ENCODE measurements at places on chromosomes 1 and 21.
A peak's percentile ranks its signal among the peaks of the same experiment; 100 is the strongest.

- DNase-seq = no peak
Observed at GRCh38 chr1:1202831-1203560, 3.4 kb downstream of the TNFRSF18 start.

DNA sequence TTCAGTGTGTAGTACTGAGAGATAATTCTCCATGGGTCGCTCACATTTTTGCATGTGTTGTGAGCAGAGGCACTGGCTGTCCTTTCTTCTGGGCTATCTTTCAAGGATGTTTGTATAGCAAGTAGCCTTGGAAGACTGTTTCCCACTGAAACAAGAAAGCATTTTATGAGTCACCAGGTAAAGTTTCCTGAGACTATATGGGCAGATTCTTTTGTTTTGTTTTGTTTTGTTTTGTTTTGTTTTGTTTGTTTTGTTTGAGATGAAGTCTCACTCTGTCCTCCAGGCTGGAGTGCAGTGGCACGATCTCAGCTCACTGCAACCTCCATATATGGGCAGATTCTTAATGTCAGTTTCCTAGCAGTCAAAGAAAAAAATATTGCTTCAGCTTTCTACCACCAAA, 912.6 kb downstream of the TTLL7 start:
- no peak for DNase-seq

GRCh38 chr1:172344444-172344843, 76.0 kb upstream of the C1orf105 start:
- DNase-seq = no peak

- DNase-seq = peak; percentile 37
Observed at GRCh38 chr1:101107496-101108110, 82.0 kb upstream of the DPH5 start.

DNA sequence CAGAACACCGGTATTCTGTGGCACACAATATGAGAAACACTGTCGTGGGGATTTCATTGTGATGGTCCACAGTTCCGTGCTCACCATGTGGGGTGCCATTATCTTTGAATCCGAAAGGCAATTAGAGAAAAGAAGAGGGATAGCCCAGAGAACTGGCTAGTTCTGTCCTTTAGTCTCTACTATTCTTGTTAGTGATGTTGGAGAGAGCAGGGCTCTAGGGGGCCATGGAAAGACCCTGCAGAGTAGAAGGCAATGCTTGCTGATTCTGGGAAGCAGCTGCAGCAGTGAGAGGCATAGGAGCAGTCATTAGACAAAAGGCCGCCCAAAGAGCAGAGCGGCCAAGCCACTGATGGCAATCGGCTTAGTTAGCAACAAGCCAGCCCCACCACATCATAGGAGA, 146.3 kb downstream of the TSEN15 start:
- DNase-seq = no peak

DNA sequence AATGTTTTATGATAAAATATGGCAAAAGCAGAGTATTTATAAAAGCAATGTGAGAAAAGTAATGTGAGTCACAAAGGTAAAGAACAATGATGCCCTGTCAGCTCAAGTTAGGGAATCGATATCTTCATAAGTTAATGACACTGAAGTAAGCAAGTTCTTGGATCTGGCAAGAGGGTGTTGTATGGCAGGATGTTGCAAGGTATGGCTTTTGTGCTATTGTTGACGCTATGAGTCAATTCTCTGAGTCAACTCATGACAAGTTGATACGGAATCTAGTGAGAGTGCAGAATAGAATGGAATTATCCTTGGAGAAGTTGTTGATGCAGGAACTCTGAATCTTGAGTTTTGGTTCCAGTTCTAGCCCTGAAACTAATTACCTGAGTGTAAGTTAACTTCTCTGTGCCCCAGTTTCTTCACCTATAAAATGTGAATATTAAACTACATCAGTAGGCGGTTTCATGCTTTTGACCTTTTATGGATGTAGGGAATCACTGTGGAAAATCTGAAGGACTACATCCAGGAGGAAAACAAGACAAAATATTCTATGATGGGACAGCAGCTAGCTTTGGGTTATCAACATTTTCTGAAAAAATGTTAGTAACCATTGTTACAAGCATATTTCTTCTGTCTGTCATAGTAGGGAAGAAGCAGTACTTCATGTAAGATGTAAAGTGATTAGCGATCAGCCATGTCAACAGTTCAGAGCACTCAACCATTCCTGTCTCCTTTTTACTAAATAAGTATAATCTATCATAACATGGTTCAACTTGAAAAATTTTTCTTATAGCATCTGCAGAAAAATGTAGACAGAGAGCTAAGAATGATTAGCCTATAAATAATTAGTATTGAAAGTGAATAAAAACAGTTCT, 96.9 kb downstream of the ATP6V1G3 start:
- DNase-seq = no peak

- DNase-seq = no peak
Observed at GRCh38 chr1:101065575-101065974, 40.0 kb upstream of the DPH5 start.

DNA sequence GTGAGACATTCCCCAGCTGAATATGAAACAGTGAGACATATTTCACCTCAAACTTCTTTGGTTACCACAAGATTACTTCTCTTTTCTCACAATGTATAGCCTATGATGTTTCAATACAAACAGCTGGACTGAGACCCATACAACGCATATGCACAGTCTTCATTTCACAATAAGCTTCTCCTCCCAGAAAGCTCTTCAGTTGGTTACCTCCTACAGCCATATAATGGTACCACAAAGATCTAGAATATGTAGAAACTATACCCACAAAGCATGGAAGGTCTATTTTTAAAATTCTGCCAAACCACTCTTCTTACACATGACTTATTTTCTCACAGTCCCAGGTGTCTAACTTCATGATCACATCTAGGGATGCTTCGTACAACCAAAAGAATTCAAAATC, 70.8 kb downstream of the JAK1 start:
- no peak for DNase-seq

DNA sequence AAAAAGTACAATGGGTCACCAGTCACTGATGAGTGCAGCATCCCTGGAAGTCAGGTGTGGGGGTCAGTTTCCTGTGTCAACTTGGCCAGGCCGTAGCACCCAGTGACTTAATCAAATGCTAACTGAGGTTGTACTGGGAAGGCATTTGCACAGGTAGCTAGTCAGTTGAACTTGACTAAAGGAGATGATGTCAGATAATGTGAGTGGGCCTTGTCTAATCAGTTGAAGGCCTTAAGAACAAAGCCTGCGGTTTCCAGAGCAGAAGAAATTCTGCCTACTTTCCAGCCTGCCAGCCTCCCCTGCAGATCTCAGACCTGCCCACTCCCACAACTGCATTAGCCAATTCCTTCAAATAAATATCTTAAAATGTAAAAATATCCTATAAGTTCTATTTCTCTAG, 57.1 kb downstream of the ERG start:
- DNase-seq = no peak

GRCh38 chr1:95467036-95467435, 233.0 kb downstream of the RWDD3 start:
- DNase-seq = no peak

- no peak for DNase-seq
Observed at GRCh38 chr1:1373815-1374588, 1.0 kb downstream of the AURKAIP1 start.

DNA sequence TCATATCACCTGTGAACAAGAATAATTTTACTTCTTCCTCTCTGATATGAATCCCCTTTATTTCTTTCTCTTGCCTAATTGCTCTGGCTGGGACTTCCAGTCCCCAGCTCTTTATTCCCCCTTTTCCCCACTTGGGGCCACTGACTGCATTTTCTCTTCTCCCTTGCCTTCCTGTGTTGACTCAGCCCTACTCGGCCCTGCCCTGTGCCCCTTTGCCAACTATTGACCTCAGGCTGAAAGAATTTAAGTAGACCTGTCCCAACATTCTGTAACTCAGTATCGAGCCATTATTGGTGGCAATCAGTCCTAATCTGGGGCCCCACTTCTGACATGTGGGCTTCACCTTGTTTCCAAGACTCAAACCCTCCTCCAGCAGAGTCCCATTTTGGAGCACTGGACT, 60.6 kb upstream of the STUM start:
- no peak for DNase-seq

GRCh38 chr1:65596768-65597167, 176.3 kb downstream of the LEPR start:
- DNase-seq = no peak

- no peak for DNase-seq
Observed at GRCh38 chr1:85572574-85572973, 8.0 kb upstream of the CCN1 start.

DNA sequence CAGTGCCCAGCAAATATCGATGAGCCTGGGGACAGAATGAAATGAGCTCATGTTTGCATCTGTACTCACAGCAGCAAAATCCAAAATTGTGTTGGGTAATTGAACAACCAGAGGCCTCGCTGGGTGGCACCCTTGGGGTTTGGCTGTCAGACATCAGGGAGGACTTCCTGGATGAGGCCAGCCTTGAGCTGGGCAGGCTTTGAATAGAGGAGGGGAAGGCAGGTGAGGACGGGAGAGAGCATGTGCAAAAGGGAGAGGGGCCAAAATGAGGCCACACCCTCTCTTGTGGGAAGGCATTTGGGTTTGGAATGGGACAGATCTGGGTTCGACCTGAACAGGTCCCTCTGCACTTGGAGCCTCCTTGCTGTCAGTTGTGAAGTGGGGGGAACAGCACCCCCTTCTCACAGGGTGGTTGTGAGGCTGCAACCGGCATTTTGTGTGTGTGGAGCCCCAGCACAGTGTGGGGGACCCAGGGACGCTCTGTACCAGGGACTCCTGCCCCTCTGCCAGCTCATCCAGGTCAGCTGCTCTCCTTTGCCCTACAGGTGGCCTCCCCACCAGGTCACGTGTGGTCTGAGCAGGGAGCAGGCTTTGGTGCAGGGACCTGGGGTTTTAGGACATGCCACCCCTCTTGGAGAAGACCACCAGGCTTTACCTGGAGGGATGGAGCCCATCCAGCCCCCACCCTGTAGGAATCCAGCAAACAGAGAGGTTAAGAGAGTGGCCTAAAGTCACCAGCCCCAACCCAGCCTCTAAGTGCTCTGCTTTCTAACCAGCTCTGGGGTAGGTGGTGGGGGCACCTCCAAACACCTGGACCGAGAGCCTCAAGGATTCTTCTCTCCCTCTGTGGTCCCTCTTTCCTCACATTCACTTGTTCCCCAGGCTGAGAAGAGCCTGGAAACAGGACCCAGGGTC, 521.8 kb downstream of the PTPRU start:
- no peak for DNase-seq

- DNase-seq = no peak
Observed at GRCh38 chr1:19619697-19620384, 24.3 kb upstream of the NBL1 start.

GRCh38 chr1:17881761-17882160, 126.6 kb downstream of the ACTL8 start:
- no peak for DNase-seq

- no peak for DNase-seq
Observed at GRCh38 chr1:97778718-97779117, 142.1 kb downstream of the DPYD start.

- DNase-seq = no peak
Observed at GRCh38 chr21:34887105-34887442, 162.0 kb downstream of the RUNX1 start.

- DNase-seq = no peak
Observed at GRCh38 chr1:58844176-58844575, 60.3 kb upstream of the JUN start.

DNA sequence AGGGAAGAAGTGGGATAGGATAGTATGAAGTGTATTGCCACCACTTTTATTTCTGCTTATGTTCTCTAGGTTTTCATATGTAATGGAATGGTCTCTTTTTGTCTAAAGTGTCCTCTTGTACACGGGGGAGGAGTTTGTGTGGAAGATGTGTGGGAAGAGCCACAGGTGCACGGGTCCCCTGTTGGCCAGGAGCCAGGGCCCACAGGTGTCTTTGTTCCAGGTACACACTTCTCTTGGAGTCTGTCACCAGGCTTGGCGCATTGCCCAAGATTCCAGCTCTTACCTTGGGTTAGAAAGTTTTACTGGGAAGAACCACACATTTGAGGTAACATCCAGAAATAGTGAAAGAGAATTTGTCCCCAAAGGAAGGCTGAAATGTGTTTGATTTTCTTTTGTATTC, 10.5 kb downstream of the TENT5C start:
- no peak for DNase-seq

DNA sequence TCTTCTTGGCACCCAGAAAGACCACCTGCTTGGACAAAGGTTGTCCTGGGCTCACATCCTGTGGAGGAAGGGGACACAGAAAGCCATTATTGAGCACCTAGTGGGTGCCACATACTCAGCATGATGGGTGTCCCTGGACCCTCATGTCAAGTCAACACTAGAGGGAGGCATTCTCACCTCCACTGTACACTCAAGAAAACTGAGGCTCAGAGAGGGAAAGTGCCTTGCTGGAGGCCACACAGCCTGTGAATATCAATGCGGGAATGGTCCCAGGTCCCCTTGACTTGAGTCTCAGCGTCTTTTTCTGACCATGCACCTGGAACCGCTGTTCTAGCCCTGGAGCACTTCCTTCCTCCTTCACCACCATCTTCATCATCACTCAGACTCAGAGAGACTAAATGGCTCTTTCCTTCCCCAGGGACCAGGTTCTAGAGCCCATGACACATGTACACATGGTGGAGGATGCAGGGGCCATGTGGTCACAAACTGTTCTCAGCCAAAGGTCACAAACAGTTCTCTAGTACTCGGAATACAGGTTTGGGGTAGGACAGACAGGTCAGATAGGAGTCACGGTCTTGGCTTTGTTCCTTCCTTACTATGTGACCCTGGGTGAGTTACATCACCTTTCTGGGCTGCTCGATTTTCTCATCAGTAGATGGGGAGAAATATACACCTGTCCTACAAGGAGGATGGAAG, 89.2 kb upstream of the WNT4 start:
- no peak for DNase-seq
